ENCODE measurements at places on chromosomes 2 and 18. TPM values are rescaled to one million over a fixed set of nuclear protein-coding genes. Genes with fewer than 3 reads are reported as not detected.

The C2orf66 gene
- not detected for total RNA-seq

- H3K27ac ChIP-seq, result no peak overlapping the region
- DNase-seq, result no peak
- no peak overlapping the region for H3K4me3 ChIP-seq
- H3K27me3 ChIP-seq, result no peaks in the 10 kb centered on the region
- H3K36me3 ChIP-seq, result no peaks in the 10 kb centered on the region
Observed at GRCh38 chr2:238801791-238802190, 46.1 kb upstream of the TWIST2 start.

DNA sequence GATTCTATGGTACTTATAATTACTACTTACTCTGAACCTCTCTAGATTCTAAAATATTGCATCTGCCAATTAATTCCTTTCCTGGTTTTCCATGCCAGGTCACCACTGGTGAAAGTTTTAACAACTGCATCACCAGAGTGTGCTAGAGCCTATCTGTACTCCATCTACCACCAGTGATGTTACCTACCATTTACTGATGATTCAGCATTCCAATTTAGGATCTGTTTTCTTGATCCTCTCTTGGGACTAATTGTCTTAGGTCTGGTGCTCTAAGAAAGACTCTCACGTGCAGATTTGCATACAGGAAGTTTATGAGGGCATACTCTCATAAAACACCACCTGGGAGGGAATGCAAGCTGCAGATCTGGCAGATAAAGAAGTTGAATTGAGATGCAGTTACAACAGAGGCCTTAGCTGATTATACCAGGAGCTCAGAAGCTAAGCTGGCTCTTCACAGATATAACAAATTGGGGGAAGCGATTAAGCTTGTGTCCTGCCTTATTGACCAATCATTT lies 347.6 kb upstream of the VRK2 start:
- no peak overlapping the region for H3K4me3 ChIP-seq
- H3K27ac ChIP-seq, result no peak overlapping the region
- H3K4me1 ChIP-seq, result no peaks in the 10 kb centered on the region
- no peaks in the 10 kb centered on the region for H3K36me3 ChIP-seq

The HOXD13 gene
- not detected for total RNA-seq

The LAMA3 gene
- total RNA-seq, result 46.5 TPM

DNA sequence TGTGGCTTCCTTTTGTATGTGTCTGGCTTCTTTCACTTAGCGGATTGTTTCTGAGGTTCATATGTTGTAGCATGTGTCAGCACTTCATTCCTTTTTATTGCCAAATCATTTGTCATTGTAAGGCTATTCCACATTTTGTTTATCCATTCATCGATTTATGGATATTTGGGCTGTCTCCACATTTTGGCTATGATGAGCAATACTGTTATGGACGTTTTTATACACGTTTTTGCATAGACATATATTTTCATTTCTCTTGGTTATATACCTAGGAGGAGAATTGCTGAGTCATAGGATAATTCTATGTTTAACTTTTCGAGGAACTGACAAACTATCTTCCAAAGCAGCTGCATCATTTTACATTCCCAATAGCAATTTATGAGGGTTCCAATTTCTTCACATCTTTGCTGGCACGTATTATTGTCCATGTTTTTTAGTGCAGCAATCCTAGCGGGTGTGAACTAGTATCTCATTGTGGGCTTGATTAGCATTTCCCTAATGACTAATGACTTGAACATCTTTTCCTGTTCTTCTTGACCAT lies 48.1 kb upstream of the TBC1D8 start:
- no peak overlapping the region for H3K4me3 ChIP-seq
- no peaks in the 10 kb centered on the region for H3K4me1 ChIP-seq
- DNase-seq, result no peak

GRCh38 chr2:28895189-28895893 lies 874 bp downstream of the WDR43 start:
- DNase-seq, result peak; percentile 28
- H3K36me3 ChIP-seq, result no peaks in the 10 kb centered on the region
- H3K4me3 ChIP-seq, result peak overlapping the region; percentile 71
- H3K27ac ChIP-seq, result peak overlapping the region; percentile 74
- H3K27me3 ChIP-seq, result no peaks in the 10 kb centered on the region

GRCh38 chr2:191728750-191729624 lies 51.1 kb downstream of the NABP1 start:
- H3K4me3 ChIP-seq, result no peak overlapping the region
- no peaks in the 10 kb centered on the region for H3K36me3 ChIP-seq
- H3K27ac ChIP-seq, result no peak overlapping the region
- no peak for DNase-seq
- no peaks in the 10 kb centered on the region for H3K4me1 ChIP-seq
- no peaks in the 10 kb centered on the region for H3K27me3 ChIP-seq

- no peaks in the 10 kb centered on the region for H3K36me3 ChIP-seq
- H3K4me1 ChIP-seq, result no peaks in the 10 kb centered on the region
- no peak overlapping the region for H3K4me3 ChIP-seq
- DNase-seq, result no peak
- no peak overlapping the region for H3K27ac ChIP-seq
Observed at GRCh38 chr18:42181474-42181873, 226.4 kb downstream of the PIK3C3 start.

The LGALSL gene
- total RNA-seq, result 6.8 TPM

DNA sequence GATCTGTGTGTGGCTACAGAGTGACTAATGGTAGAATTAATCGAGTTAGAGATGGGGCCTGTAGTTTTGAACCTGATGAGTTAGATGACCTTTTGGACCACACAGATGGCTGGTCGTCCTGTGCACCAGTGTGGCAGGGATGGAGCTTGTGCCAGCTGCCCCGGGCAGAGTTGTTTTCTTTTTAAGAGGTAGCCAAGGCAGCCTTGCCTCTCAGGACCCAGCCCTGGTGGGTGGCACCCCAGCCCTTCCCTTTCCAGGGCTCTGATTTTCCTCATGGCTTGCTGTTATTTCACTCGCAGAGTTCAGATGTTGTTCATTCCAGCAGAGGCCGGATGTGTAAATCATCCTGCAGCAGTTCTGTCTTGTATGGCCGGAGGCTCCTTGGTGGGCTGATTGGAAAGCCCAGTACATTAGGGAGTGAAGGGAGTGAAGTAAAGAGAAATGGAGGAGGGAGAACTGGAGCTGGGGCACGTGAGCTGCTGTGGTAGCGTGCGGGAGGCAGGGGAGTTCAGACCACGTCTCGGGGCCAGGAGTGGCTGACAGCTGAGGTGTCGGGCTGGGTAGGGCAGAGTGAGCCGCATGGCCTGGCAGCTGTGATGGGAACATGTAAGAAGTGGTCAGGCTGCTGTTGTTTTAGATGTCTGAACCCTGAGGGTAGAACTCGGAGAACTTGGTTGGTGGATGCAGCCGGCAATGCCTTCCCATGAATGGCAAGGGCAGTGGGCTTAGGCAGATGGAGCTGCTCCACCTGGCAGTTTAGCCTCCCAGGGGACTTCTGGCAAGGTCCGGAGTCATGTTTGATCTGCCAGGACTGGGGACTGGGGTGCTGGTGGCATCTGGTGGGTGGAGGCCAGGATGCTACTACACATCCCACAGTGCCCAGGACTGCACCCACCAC lies 28.8 kb downstream of the ASAP2 start:
- H3K36me3 ChIP-seq, result no peaks in the 10 kb centered on the region
- H3K27ac ChIP-seq, result peak overlapping the region; percentile 88
- DNase-seq, result peak; percentile 58
- H3K27me3 ChIP-seq, result no peaks in the 10 kb centered on the region
- no peak overlapping the region for H3K4me3 ChIP-seq

DNA sequence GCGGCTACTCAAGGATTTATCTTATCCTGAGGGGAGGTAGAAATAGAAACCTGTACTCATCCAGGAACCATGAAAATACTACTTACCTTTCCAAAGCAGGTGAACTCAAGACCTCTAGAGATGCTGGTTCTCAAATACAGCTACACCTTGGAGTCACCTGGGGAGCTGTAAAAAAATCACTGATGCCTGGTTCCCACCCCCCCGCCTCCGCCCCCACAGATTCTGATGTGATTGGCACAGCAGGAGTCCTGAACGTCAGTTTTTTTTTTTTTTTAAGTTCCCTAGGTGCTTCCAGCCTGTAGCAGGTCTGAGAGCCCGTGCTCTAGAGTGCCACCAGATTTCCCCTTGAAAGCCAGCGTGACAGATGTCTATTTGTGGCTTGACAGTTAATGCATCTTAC lies 113.6 kb downstream of the MRO start:
- no peak for DNase-seq
- no peak overlapping the region for H3K4me3 ChIP-seq
- H3K36me3 ChIP-seq, result no peaks in the 10 kb centered on the region
- no peaks in the 10 kb centered on the region for H3K27me3 ChIP-seq
- no peaks in the 10 kb centered on the region for H3K4me1 ChIP-seq
- no peak overlapping the region for H3K27ac ChIP-seq

The DES gene
- 2,323 TPM for total RNA-seq

DNA sequence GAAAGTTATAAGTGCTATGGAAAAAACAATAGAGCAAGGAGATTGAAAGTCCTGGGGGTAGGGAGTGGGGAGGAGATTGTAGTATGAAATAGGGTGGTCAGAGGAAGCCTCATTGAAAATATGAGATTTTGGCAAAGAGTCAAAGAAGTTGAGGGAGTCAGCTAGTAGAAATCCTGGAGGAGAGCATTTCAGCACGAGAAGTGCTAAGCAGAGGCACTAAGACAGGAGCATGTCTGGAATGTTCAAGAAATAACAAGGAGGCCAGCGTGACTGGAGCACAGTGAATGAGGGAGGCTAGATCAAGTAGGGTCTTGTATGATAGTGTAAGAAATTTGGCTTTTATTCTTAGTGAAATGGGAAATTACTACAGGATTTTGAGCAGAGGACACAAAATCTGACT lies 2.1 kb upstream of the TSPYL6 start:
- H3K4me1 ChIP-seq, result no peaks in the 10 kb centered on the region
- H3K36me3 ChIP-seq, result no peaks in the 10 kb centered on the region
- no peak overlapping the region for H3K27ac ChIP-seq
- no peaks in the 10 kb centered on the region for H3K27me3 ChIP-seq
- no peak for DNase-seq

The SNTG2 gene
- 44.6 TPM for total RNA-seq

The FAM237A gene
- not detected for total RNA-seq

DNA sequence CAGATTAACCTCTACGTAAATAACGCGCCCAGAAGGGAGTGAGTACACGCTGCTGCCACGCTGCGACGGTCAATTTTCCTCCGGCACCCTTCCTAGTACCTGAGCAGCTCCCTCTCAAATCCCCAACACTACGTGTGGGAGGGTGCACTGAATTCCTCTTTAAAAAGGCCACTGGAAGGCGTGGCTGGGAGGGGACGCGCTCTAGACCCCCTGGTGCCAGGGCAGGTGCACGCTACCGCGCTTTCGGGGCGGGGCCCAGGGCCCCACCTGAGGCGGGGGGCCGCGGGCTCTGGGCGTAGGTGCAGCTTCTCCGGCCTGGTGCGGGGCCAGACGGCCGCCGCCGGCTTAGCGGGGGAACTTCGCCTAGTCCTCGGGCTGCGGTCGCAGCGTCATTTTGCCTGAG lies 668 bp upstream of the ANKRD12 start:
- DNase-seq, result no peak
- H3K36me3 ChIP-seq, result no peaks in the 10 kb centered on the region
- H3K4me3 ChIP-seq, result peak overlapping the region; percentile 81
- H3K4me1 ChIP-seq, result peaks cover 13% of the 10 kb centered on the region
- no peaks in the 10 kb centered on the region for H3K27me3 ChIP-seq
- H3K27ac ChIP-seq, result peak overlapping the region; percentile 98

The IL36A gene
- total RNA-seq, result not detected

DNA sequence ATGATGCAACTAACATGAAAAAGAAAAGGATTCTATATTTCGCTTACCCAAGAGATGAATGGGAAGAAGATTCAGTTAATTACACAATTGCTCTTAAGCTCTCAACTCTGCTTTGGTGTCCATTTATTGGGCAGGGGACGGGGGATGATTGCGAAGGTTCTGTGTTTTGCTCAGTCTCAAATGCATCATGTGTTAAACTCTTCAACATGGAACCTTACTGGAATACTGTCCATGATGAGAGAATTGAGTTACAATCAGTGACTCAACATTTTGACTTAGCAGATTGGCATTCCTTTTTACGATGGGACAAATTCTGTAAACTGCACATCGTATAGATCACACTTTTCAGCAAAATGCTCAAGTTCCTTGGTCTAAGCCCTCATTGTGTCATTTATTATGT lies 135.6 kb downstream of the RBMS1 start:
- no peaks in the 10 kb centered on the region for H3K4me1 ChIP-seq
- H3K4me3 ChIP-seq, result no peak overlapping the region
- DNase-seq, result no peak
- H3K27me3 ChIP-seq, result no peaks in the 10 kb centered on the region
- H3K27ac ChIP-seq, result no peak overlapping the region

DNA sequence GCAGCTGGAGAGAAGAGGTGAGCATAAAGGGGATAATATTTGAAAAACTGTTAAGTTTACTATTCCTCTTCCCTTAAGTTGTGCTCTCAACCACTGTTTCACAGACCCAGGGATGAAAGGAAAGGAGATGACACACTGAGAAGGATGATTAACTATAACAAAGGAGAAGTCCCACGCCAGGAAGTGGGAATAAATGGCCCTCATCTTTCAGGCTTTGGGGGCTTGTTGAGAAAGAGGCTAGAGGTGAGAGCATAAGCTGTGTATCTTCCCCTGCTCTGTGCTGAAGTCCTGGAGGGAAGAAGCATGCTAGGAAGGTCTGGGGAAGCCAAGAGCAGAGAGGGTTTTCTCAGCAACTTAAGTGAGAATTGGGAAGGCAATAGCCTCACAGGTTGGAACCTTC lies 399.1 kb upstream of the ATP5MC3 start:
- H3K4me1 ChIP-seq, result no peaks in the 10 kb centered on the region
- H3K27me3 ChIP-seq, result no peaks in the 10 kb centered on the region
- no peak for DNase-seq

- no peaks in the 10 kb centered on the region for H3K27me3 ChIP-seq
- no peak overlapping the region for H3K27ac ChIP-seq
- H3K4me1 ChIP-seq, result no peaks in the 10 kb centered on the region
- H3K4me3 ChIP-seq, result no peak overlapping the region
- no peaks in the 10 kb centered on the region for H3K36me3 ChIP-seq
Observed at GRCh38 chr2:128450211-128451024, 131.8 kb upstream of the HS6ST1 start.

DNA sequence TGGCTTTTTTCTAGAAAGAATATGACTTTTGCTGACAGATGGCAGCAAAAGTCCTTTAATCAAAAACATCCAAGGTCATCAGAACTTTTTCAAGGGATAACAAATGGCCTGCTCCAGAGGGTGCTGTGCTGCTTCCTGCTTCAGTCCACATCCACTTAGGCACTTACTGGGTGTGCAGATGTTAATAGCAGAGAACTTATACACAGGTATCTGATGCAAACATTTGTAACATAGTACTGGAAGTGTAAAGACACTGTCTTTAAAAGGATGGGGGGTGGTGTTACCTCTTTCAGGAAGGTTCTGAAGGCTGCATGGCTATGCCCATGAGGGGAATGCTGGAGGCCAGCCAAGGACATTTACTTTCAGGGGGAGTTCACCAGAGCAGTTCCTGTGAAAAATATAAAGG lies 5.5 kb downstream of the HOXD8 start:
- no peaks in the 10 kb centered on the region for H3K4me1 ChIP-seq
- no peaks in the 10 kb centered on the region for H3K36me3 ChIP-seq
- H3K27ac ChIP-seq, result peak overlapping the region; percentile 98
- peak; percentile 66 for DNase-seq

- H3K27ac ChIP-seq, result no peak overlapping the region
- DNase-seq, result no peak
- no peak overlapping the region for H3K4me3 ChIP-seq
- H3K4me1 ChIP-seq, result no peaks in the 10 kb centered on the region
Observed at GRCh38 chr2:19473350-19473749, 114.9 kb upstream of the OSR1 start.

- H3K27ac ChIP-seq, result no peak overlapping the region
- H3K36me3 ChIP-seq, result no peaks in the 10 kb centered on the region
- H3K27me3 ChIP-seq, result no peaks in the 10 kb centered on the region
- H3K4me1 ChIP-seq, result no peaks in the 10 kb centered on the region
- DNase-seq, result no peak
Observed at GRCh38 chr2:156935616-156936015, 321.9 kb upstream of the GALNT5 start.

Data from uterus (tissue), 4 donors.